Stimulated activated effector memory CD8-positive, alpha-beta T cell treated with anti-CD3 and anti-CD28 coated beads, Interleukin-12 subunit alpha, Interleukin-12 subunit beta, amount 100 ng/mL, for 72 hours (primary cell): ENCODE measurements at places on chromosomes 4 and X.

DNA sequence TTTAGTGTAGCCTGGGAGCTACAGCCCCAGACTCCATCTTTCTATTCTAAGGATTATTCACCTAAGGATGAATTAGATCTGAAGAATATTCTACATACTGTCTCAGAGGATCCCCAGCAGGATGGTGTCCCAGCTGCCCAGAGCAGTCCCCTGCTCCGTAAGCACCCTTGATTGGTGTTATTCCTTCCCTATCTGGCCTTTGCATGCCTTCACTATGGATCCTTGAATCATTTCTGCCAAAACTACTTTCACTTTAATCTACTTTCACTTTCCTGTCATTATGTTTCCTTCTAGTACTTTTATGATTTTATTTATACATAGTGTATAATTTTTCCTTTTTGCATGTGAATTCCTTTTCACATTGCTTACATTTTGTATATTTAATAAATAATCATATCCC, 39.2 kb downstream of the ARHGAP24 start:
- no peak for DNase-seq

DNA sequence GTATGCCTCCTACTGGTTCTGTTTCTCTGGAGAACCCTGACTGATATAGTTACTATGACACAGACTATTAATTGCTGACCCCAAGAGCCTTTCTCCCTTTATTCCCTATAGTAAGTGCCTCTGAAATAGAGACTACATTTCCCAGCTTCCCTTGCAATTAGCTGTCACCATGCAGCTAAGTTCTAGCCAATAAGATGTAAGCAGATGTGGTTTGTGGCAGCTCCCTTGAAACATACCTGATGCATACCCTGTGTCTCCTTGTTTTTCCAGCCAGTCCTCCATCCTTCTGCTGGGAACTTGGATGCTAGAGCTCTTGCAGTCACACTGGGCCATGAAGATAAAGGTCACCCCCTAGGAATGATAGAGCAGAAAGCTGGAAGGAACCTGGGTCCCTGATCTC, 9.7 kb upstream of the TMEM165 start:
- DNase-seq, result no peak

DNA sequence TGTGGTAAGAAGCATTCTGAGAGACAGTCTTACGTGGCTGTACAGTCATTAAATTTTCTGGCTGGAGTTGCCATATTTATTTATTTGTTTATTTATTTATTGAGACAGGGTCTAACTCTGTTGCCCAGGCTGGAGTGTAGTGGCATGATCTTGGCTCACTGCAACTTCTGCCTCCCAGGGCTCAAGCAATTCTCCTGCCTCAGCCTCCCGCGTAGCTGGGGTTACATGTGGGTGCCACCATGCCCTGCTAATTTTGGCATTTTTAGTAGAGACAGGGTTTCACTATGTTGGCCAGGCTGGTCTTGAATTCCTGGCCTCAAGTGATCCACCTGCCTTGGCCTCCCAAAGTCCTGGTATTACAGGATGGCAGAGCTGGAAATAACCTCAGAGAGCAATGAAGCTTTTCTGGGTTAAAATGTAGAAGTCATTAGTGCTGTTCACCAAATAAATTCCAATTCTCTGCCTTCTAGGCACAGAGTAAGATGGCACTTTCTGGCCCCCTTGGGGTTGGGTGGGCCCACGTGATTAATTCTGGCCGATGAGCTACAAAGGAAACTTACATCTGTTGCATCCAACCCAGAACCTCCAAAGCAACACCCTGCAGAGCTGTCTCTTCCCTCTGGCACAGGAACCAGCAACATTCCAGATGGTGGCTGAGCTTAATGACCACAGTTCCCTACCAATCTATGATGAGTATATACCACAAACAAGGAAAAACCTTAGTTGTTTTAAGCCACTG, 4.5 kb downstream of the MRFAP1 start:
- DNase-seq, result no peak

DNA sequence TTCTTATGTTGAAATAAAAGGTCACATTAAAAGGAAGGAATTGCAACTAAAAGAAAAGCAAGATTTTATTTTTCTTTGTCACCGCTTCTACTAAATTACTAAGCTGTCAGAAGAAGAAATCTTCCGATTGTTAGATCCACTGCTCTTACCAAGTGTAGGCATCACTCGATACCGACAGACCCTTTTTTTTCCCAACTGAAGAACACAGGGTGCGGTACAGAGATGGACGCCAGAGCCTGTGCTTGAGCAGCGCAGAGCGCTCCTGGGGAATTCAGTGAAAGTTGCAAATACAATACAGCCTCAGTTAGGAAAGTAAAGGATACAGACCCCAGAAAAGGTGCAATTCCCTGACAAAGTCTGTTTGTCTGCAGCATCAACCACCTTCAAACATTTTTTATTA, 94.9 kb upstream of the WDR17 start:
- DNase-seq, result no peak

DNA sequence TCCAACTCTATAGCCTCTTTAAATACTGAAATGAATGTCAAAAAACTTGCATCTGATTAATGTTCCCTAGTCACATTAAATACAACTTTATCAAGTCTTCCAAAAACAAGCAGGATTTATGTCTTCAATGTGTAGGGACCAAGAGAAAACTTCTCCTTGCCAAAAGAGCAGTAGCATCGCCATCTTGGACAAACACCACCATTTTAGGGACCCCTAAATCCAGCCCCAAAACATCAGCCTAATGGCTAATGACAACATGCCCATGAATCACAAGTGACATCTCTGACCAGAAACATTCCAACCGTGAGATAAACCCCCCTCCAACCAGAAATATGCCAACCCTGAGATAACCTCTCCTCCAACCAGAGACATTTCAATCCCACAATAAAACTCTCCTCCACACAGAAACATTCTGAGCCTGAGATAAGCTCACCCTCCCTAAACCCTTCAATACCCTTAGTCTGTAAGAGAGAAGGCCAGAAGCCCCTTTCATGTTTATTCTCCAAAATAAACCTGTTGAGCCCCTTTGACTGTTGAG, 697.4 kb downstream of the TRAM1L1 start:
- no peak for DNase-seq

DNA sequence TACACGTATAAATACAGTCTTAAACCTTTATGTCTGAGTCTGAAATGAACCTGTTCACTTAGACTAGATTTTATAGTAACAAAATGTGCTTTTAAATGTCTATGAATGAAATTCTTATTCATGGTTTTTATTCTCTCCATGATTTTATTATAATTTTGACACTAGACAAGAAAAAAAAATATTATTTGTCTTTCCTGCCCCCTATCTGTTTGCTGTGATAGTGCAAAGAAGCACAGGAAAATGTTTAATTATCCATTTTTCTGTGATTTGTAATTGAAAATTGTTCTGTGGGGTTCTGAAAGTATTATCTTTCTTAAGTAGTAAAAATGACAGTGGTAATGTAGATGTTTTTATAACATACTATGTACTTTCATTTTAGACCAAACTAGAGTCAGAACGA, 52.0 kb downstream of the INTS6L start:
- no peak for DNase-seq

DNA sequence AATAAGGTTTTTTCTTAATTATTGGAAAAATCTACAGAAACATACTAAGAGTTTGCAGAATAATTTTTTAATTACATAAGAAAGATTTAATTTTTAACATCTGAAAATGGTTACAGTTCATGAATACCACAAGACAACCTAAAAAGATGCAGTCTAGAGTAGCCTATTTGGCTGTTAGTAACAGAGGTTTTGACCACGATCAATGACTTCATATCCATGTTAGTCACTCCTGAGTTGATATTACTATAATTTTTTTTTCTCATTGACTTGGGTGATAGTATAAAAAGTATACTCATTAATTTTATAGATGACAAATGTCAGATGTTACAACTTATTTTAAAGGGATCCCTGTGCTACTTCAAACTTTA, 272.5 kb downstream of the DCTD start:
- DNase-seq, result no peak

GRCh38 chr4:8090312-8090711, 68.3 kb downstream of the ABLIM2 start:
- DNase-seq, result no peak

DNA sequence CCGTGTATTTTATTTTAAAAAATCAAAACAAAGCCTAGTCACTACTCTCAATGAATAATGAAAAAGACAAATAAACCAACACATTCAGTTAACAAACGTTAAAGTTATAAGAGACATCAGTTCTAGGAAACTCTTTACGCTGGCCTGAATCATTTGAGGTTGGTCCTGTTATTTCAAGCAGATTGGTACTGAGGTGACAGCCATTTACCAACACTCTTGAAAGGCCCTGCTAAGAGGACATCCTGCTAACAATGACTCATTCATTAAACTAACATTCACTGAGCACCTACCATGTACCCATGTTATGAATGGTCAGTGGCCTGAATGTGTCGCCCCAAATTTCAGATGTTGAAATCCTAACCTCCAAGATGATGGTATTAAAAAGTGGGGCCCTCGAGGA, 57.1 kb upstream of the ADGRG2 start:
- no peak for DNase-seq

DNA sequence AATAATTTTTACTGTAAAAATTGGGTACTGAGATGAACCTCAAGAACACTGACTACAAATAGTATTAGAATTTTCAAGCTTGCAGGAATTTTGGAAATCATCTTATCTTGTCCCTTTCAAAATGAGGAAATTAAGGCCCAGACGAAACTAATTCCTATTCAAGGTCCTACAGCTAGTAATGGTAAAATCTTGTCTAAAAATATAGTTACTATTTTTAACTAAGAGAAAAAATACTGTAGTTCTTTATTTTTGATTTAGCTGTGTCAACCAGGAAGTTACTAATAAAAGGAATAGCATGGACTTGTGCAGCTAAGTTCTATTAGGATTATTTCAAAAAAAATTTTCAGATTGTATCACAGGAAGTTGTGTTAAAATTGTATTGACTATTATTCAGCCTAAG, 12.7 kb downstream of the PRIMPOL start:
- DNase-seq, result no peak

DNA sequence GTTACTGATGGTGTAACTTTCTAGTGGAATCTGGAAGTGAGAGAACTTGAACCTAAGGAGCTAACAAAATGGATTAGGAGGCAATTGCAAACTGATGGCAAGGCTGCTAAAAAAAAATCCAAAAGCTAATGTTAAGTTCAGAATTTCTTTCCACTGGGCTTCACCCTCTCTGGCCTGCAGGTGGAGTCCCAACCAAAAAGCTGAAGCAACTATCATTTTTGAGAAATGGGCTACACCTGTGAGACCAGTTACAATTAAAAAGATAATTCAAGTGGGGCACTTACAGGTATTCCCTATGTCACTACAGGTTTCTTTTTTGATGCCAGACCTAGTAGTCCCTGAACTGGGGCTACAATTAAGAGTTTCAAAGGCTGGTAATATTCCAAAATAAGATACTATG, 142.1 kb upstream of the FTHL17 start:
- no peak for DNase-seq

DNA sequence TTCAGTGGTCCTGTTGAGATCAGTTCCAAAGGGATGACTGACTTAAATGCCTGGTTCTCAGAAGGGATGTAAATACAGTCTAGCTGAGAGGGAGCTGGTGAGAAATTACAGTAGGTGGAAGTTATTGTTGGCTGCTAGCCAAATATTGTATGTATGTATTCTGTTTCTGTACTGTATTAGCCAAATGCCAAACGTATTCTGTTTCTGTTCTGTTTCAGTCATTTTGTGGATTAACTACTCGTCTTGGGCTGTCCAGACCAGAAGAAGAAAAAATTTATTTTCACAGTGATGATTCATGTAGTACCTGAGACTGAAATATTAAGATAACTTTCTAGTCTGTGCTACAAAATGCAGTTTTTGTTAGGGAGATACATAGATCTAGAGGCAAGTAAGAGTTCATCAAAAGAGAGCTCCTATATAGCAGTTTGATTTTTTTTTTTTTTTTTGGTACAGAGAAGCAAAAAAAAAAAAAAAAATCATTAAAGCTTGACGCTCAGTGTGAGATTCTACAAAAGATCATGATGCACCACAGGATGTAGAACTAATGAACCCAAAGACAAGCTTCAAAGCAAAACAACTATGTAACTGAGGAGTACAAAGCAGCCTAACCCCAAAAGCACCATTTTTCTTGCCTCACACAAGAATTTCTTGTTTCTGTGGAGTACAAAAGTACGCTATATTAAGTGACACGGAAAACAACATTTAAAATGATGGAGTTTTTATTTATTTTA, 54.8 kb downstream of the CASP6 start:
- no peak for DNase-seq

- DNase-seq, result no peak
These were observed 73.7 kb upstream of the ANK2 start for GRCh38 chr4:112975567-112976355.

- no peak for DNase-seq
These were observed 47.8 kb downstream of the CLCN3 start for GRCh38 chr4:169668069-169668721.

DNA sequence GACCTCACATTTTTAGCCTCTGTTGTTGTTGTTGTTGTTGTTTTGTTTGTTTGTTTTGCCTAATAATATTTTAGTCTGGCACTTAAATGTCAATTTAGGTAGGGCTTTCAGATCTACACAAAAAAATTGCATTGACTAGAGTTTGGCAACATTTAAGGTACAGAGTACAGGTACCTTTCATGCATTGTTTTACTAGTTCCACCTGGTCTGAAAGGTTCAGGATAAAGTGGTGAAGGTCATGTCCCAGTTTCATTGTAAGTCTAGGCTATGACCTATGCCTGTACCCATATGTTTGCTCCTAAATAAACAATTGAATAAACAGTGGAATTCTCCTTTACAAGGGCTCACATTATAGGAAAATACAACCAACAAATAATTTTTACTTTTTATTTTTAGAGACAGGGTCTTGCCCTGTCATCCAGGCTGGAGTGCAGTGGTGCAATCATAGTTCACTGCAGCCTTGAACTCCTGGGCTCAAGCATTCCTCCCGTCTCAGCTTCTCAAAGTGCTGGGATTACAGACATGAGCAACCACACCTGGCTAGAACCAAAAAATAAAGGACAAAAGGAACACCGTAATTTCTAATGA, 13.8 kb downstream of the RNF128 start:
- DNase-seq, result no peak

GRCh38 chr4:1621526-1621925, 62.6 kb downstream of the FAM53A start:
- no peak for DNase-seq

DNA sequence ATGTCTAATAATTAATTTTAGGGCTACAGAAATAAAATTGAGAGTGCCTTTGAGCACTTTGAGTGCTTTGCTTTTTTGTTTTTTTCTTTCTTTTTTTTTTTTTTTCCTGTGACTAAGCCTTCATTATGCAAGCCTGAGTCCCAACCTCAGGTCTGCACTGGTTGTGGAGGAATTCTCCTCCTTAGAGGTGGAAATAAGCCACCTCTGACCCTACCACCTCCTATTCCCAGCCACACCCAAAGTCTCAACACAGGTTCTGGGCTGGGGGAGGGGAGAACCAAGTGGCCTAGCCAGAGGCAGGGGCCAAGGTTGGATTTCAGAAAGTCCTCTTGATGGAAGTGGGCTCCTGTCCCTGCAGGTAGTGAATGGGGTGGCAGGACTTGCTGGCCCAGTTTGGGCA, 180.2 kb downstream of the ARAP2 start:
- DNase-seq, result no peak

GRCh38 chr4:76708971-76709771, 188.8 kb downstream of the SOWAHB start:
- DNase-seq, result no peak

GRCh38 chr4:94463771-94464170, 12.0 kb downstream of the PDLIM5 start:
- no peak for DNase-seq
